NCI-H1694 (cell line): ENCODE measurements at places on chromosomes 1 and 21.

- DNase-seq, result no peak
Observed at GRCh38 chr1:93324486-93325464, 20.9 kb upstream of the DR1 start.

- DNase-seq, result no peak
Observed at GRCh38 chr1:195981448-195982139, 626.6 kb downstream of the KCNT2 start.

DNA sequence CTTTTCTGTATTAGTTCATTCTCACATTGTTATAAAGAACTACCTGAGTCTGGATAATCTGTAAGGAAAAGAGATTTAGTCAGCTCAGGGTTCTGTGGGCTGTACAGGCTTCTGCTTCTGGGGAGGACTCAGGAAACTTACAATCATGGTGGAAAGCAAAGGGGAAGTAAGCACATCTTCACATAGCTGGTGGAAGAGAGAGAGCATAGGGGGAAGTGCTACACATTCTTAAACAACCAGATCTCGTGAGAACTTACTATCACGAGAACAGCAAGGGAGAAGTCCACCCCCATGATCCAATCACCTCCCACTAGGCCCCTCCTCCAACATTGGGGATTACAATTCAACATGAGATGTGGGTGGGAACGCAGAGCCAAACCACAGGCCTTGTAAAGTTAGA is 37.9 kb upstream of the AHCTF1 start:
- no peak for DNase-seq

DNA sequence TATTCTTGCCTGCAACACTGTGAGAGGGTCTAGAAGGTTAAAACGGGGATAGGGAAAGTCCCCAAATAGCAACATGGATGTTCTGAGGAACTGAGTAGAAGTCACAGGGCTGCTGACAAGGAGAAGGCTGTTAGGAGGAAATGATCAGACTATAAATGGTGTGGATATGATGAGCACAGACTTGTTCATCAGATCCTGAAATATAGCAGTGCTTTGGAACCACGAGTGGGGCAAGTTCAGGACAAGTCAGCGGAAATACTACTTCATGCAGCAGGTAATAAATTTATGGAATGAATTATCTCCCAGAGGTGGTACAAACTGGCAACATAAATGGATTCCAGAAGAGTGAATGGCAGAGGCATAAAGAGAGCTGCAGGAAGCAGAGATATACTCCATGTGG is 3.2 kb upstream of the KIAA0040 start:
- no peak for DNase-seq

- DNase-seq, result no peak
Observed at GRCh38 chr1:28021064-28021463, 61.3 kb downstream of the XKR8 start.

- DNase-seq, result no peak
Observed at GRCh38 chr1:14165371-14165801, 433.1 kb upstream of the KAZN start.

DNA sequence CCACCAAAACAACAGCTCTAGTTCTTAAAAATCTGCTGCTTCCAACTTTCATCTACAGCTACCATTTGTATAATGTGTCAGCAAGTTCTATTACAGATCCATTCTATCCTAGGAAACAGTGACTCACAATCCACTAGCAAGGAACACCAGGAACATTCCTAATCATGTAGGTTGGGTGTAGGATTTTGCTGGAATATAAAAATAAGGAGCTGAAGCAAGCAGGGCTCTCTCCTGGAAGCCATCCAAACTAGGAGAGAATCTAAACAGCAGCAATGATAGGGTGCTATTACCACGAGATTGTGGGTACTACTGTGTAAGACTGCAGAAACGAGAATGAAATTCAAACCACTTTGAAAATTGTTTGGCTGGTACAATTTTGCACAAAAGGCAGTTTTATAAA is 135.0 kb downstream of the PTPN14 start:
- no peak for DNase-seq

GRCh38 chr1:92409946-92410549 is 76.7 kb downstream of the GFI1 start:
- no peak for DNase-seq

GRCh38 chr1:182974506-182975191 is 21.7 kb upstream of the SHCBP1L start:
- no peak for DNase-seq

- DNase-seq, result no peak
Observed at GRCh38 chr1:200901350-200901749, 6.7 kb downstream of the INAVA start.

- no peak for DNase-seq
Observed at GRCh38 chr1:178571807-178572206, 58.9 kb downstream of the TEX35 start.

DNA sequence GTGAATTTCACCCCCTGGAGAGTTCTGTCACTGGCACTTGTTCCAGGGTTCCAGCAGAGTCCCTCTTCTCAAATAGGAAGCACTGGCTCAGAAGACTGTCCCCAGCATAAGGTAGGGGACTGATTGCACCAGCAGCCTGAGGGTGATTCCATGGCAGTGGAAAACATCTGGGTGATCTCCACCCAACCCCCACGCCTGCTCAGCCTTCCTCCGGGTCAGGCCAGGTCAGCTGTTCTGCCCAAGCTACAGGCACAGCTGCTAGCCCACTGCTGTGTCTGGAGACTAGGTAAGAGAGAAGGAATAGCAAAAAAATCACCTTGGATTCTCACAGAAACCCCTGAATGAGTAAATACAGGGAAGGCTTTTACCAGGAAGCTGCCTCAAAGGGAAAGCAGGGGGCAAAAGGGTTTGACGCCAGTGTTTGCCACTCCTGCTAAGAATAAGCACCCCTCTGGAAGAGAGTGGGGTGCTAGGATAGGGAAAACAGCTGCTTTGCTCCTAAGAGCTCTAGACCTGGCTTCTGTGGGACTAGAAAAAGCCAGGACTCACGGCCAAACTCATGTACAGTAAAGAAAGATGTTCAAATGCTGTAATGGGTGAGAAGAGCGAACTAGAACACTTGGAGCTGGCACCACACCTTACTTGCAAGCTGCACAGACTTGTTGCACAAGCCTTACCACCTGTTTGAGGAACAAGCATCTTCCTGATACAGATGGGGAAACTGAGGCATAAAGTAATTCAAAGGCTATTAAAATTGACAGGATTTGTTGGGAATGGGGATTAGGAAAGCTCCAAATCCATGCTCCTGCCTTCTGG is 1.0 kb upstream of the DENND2D start:
- DNase-seq, result no peak

GRCh38 chr1:208115924-208116640 is 128.1 kb downstream of the PLXNA2 start:
- no peak for DNase-seq

GRCh38 chr1:240720976-240721375 is 109.0 kb upstream of the GREM2 start:
- no peak for DNase-seq

- no peak for DNase-seq
Observed at GRCh38 chr1:202987922-202988583, 19.1 kb upstream of the TMEM183A start.

DNA sequence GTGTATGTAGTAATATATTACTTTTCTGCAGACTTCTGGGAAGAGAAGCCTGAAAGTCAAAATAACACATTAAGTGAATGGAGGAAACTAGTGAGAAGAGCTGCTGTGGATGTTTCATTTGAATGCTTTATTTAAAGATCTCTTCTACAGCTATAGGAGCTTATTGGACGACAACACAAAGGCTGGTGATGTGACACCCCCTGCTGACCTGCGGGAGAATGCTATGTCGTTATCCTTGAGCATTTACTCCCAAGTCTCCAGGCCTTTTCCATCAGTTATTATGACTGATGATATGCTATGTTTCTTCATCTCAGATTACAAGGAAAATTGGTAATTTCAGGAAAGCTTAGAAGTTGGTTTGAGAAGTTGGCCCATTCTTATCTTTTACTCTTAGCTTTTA is 22.3 kb upstream of the PLA2G4A start:
- DNase-seq, result no peak

GRCh38 chr1:213041443-213041842 is 9.6 kb upstream of the RPS6KC1 start:
- no peak for DNase-seq

GRCh38 chr21:38126666-38127303 is 130.0 kb upstream of the KCNJ15 start:
- peak; percentile 78 for DNase-seq

DNA sequence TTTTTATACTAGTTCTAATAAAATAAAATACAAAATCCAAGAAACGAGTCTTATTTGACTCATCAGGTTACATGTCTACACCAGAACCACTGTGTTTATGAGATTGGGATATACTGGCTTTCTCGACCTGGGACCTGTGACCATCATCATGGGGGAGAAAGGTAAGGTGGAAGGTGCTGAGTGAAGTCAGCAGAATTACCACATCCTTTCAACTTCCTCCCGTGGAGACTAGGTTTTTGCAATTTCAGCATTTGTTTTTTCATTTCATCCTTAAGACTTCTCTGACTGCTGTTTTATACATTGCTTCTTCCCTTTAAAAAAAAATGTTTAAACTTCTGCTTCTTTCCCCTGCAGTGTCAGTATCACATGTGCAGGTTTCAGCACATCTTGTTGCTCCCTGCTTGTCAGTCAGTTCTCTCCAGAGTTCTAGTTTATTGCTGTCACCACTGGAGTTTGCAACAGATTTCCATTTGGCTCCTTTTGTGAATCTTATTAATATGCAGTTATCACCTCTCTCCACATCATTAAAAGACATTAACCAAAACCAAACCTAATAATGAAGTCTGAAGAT is 60.4 kb upstream of the HAO2 start:
- no peak for DNase-seq

DNA sequence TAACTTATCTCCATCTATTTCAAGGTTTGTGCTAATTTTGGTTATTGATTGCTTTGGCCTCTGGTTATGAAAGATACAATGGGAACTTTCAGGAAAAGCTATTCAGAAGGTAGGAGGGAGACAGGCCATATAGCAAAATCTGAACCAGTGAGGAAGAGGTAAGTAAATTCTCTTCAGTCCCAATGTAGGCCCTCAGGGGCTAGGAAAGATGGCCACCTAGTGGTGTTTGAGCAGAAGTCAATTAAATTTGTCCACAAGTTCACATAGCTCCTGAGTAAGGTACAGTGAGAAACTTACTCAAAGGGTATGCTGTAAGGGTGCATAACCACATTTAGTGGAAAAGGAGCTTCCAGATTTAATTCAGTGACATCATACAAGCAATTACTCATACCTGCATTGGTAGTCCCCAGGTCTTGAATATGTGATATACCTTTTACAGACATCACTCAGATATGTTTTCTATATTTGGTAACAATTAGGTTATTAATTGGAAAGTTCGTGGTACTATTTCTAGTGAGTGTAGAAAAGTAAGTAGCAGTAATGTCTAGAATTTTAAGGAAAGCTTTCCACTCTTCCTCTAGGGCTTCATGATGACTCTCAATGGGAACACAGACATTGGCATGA is 21.4 kb upstream of the FMO1 start:
- DNase-seq, result peak; percentile 25

DNA sequence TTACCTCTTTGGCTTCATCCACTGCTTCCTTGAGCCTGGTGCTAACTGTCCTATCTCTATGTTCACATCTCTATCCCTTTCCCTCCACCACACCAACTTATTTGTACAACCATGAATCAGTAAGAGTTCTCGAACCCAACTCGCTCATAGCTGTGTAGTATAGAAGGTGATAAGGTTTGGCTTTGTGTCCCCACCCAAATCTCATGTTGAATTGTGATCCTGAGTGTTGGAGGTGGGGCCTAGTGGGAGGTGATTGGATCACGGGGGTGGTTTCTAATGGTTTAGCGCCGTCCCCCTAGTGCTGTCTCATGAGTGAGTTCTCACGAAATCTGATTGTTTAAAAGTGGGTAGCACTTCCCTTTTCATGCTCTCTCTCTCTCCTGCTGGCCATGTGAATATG is 235.6 kb upstream of the FMN2 start:
- DNase-seq, result no peak

DNA sequence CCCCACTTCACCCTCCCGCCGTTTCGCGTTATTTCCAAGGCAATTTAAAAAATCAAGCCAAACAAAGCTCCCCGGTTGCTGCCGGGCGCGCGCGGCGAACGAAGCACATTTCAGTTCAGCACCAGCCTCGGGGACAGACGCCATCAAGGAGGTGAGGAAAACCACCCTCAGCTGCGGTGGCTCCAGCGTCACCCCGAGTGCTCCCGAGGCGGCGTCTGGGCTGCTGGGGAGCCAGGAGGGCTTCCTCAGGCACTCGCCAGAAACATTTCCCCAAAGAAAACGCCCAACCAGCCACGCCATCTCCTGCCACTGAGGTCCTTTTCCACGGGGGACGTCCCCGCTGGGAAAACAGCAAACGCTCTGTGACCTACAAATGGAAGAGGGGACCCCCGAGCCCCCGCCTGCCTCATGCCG is 623 bp downstream of the GNG4 start:
- DNase-seq, result no peak

DNA sequence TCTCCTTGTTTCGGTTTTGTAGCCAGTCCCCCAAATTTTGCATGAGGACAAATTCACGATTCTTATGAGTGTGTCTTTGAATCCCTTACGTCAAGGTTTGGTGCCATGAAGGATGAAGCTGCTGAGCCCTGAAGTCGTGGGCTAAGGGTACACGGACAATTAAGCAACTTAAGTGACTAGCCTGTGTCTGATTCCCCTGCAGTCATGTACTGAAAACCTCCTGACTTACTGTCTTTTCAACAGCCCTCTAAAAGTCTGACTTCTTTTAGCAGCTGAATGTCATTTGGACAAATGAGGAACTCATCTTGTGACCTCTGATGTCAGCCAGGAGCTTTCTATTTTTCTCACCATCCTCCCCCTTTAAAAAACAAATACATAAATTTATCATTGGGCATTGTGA is 27.1 kb upstream of the C1orf105 start:
- DNase-seq, result no peak

GRCh38 chr1:155173478-155174323 is at the start of gene TRIM46:
Gene TRIM46, plus strand, starts transcription at chr1:155173849. Its CDS starts 118 bp downstream, at chr1:155173967.
- peak; percentile 90 for DNase-seq

DNA sequence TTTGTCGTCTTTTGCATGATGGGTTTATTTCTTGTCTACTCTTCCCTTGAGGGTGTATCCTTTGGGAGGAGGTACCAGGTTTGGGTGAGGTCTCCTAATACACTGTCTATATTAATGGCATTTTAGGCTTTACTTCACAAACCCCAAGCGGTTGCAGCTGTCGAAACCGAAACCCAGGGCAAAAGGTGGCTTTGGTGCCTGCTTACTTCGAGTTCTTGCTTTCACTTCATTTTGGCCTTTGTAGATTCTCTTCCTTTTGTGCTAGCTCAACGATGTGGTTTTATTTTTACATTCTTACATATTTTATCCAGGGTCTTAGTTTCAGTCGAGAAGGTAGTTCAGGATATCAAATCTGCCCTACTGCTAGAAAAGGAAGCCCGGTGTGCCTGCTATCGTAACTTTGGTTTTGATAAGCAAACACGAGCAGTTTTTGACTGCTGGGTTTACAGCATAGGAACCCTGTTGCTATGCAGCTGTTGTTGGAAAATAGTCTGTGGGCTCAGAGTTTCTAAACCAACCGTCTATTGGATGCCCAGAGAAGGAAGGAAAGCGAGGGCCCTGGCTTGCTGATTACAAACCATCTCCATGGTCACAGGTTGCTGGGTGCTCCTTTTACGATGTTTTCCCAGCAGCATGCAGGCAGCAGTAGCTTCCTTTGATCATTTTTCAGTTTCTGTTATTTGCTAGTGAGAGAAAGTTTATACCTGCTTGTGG is 9.8 kb upstream of the TSPAN2 start:
- DNase-seq, result no peak

- DNase-seq, result peak; percentile 18
Observed at GRCh38 chr1:65255035-65255655, 54.2 kb upstream of the DNAJC6 start.
